ENCODE measurements at places on chromosomes 2 and 18.

- DNase-seq, result no peak
Observed at GRCh38 chr2:127659408-127660290, 13.7 kb downstream of the GPR17 start.

DNA sequence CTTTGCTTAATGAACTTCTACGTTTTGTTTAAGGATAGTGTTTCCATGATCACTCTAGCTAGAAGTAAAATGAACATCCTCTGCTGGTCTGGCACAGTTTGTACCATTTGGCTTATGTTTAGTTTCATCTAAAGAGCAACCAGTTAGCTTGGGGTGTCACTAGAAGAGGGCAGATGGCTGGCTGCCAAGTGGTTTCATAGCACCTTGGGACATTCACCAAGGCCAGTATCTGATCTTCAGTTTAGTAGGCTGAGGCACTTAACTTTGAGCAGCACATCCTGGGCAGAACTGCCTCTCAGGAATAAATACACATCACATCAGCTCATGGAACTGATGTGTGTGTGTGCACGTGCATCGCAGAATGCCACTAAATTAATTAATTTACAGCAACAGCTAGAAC is 68.4 kb downstream of the NXPH2 start:
- no peak for DNase-seq

- no peak for DNase-seq
Observed at GRCh38 chr2:98463551-98463971, 18.9 kb downstream of the INPP4A start.

GRCh38 chr2:69518841-69519240 is 81.6 kb upstream of the NFU1 start:
- DNase-seq, result peak; percentile 99

GRCh38 chr2:23269747-23270146 is 115.2 kb upstream of the KLHL29 start:
- DNase-seq, result no peak

Data from epithelial cell of esophagus (primary cell).